Esophagus squamous epithelium (tissue), 5 donors: ENCODE measurements at places on chromosomes 7 and 10.

DNA sequence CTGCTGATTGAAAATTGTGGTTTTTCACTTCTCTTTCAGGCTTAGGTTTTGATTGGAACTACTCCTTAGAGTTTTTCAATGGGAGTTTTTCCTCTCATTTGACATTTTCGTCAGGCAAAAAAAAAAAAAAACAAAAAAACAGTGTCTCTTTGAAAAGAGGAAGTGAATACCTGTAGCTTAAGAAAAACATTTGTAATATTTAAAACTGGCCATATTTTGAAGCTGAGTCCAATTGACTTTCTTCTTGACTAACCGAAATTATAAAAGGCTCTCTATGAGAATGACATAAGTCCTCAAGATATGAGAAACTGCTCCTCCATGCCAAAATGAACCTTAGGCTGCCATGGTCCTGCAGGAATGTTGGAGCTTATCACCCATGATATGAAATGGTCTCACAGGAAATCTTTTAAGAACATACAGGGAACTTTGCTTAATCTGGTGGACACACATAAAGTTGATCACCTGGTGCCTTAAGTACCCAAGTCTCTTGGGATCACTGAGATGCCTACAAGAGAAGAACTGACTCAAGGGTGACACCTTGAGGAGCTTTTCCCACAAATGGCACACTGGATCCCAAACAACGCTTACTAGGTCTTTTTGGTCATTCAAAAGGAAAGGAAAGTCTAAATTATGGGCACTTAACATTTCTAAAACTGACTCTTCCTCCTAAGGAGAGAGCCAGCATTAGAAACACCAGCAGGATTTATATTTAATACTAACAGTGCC is 263.4 kb downstream of the CDC14C start:
- no peak for DNase-seq

DNA sequence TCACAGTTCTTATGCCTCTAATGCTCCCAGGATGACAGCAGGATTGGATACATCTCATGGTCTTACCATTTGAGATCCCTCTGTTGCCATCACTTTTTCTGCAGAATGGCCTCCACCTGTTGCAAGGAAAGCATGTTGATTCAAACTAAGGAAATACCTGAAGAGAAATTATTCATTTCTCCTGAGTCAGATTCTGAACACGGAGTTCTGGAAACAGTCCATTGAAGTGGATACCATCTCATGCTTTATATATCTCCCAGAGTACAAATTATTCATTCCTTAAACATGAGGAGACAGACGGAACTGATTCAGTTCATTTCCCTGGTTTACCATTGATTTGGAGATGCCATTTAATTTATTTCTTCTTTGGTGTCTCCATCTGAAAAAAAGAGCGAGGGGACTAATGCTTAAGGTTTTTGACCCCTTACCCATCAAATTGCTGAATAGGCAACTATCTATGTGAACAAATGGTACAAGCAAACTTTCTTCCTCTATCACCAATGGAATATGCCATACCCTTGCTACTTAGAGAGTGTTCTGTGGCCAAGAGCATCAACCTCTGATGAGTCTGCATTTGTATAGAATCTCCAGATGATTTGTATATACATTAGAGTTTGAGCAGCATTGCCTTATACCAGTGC is 305.0 kb upstream of the LRGUK start:
- no peak for DNase-seq

- DNase-seq = no peak
Measured at GRCh38 chr7:150341263-150342120, at the start of gene RARRES2. TSS of gene RARRES2 (minus strand) at chr7:150341629. CDS start at chr7:150340609, 1,020 bp downstream.

DNA sequence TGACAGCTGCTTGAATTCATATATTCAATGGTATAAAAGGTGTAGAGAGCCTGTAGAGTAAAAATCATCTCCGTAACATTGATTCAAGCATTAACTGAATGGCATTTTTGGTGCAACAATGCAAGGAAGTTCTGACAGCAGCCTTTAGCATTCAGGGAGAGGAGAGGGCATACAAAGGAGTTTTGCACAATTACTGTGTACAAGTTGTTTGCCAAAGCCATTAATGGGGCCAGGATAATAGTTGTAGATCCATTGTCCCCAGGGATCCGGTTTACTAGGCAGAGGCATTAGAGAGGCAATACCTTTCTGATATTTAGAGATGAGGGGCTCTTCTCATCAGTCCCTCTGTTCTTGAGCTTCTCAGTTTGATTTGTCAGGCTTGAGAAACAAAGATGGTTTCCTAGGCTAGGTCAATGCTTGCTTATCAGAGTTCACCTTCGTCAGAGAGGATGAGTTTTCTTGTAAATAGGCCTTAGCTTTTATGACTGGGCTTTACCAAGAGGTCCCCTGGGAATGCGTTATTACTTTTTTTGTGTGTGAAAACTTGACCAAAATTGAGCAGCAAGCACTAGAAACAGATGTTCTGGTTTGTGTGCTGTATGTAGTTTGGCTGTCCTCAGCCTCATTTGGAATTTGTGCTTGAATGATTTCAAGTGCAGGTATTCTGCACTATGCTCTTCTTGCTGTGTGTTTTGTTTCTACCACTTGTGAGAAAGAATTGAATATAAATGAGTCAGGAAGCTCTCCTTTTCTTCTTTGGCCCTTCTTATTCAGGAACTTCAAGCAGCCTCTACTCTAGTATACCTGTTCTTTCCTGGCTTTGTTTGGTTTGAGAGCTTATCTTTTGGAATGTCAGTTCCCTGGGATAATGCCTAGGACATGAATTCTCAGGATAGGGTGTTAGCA is 32.0 kb downstream of the SND1 start:
- no peak for DNase-seq

DNA sequence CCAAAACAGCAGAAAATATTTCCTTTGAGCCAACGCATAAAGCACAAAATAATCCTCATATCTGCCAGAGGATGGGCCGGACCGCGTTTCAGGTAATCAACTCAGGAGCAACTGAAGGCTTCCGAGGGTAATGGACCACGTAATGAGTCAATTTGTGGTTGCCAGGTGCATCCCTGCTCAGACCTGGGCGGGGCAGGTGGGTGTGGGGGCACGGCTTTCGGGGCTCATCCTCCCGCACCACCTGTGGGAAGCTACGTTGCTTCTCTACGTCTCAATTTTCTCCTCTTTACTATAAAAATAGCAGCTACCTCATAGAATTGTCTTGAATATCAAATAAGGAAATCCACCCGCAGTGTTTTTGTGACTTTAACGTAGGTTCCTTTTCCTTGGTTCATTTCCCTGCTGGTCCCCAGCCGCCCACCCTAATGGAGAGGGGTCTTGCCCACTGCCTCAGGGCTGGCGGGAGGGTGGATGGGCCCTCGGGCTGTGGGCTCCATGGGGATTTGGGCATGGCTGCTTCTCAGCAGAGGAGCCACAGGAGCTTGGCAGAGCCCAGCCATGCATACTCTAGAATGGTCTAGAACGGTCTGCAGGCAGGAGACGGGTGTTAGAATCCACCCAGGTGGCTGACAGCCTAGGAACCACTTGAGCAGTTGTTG is 324.7 kb downstream of the ADARB2 start:
- DNase-seq = no peak

DNA sequence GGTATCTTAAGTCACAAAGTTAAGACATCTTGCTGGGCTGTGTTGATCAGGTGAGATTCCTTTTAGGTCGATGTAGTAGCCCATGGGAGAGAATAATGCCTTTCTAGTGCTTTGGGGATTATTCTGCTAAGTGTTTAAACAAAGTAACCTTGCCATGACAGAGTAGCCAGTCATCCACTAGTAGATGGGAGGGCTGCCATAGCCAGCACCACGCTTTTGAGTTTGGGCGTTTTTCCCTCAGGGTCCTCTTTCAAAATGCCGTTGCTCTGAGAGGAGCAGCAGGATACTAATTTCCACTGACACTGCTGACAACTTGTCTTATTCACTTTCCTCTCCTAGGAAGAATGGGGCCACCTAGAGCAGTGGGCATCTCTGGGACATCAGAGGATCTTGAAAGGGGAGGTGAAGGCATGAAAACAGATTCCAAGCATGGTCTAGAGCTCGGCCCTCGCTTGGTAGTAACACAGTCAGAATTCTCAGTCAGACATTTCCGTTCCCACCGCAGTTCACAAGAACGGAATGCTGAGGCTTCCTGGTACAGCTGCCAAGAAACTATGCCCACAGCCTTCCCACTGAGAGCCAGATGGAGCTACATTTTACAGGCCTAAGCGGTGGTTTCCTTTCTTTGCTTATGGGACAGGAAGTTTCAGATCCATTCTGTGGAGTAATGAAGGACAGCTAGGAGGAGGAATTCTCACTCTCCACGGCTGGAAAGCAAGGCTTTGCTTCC is 15.3 kb upstream of the RSU1 start:
- no peak for DNase-seq

- DNase-seq = no peak
Measured at GRCh38 chr7:38757931-38758330, 126.8 kb upstream of the AMPH start.

GRCh38 chr7:136947347-136947746 is 78.9 kb downstream of the CHRM2 start:
- no peak for DNase-seq

GRCh38 chr7:128309976-128310375 is 33.7 kb downstream of the RBM28 start:
- no peak for DNase-seq

GRCh38 chr10:34489973-34490745 is 324.9 kb downstream of the PARD3 start:
- no peak for DNase-seq

DNA sequence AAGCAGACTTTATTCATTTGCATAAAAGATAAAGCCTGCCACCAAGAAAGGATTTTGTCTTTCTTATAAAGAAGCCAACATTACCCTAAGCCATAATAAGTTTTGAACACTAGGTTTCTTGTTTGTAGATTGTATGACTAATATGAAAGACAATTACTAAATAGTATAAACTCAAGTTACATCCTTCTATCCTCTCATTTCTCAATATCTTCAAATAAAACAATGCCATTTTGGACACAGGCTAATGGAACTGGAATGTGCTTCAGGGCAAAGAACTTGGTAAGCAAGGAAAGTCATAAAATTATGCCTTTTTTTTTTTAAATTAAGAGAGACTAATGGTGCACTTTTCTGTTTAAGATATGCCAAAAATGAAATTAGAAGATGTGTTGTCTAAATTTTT is 137.7 kb downstream of the DKK1 start:
- no peak for DNase-seq
